Stimulated activated CD4-positive, alpha-beta T cell treated with anti-CD3 and anti-CD28 coated beads, Interleukin-4, amount 100 ng/mL, for 1 hour (primary cell): ENCODE measurements at places on chromosomes 12 and 14.

DNA sequence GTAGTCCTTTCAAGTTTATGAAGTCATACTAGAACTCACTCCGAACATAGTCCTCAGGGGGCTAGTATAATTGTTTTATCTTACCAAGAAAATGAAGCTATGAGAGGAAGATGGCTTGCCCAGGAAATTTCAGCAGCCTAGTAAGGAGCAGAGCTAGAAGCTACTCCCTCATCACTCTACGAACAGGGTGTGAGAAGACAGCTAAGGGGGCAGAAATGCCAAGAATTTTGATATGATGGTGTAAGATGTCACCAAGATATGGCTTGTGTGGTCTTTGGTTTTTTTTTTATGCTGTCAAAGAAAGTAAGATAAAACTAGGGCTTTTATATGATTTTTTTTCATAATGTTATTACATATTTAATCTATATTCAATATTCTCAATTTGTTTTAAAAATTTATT, 47.6 kb downstream of the PRICKLE1 start:
- DNase-seq: no peak

DNA sequence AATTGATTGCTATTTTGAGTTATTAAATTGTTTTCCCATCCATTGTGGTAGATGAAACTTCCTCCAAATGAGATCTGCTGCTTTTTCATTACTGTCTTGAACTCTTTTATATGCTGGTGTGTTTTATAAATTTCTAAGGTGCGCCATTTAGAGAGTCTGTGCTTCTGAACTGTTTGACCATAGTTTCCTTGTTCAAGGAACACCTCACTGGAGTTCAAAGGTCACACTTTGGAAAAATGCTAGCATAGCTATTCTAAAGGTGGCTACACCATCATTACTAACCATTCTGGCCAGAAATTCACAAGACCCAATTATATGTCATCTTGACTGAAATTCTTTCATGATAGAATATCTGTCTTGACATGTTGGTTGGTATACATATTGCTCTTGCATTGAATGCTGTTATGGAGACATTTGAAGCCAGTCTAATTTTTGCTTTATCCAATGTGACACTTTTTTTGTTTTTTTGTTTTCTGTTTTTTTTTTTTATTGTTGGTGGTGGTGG, 269.5 kb downstream of the PAWR start:
- no peak for DNase-seq

GRCh38 chr12:96323906-96324305, 76.3 kb downstream of the CDK17 start:
- no peak for DNase-seq

DNA sequence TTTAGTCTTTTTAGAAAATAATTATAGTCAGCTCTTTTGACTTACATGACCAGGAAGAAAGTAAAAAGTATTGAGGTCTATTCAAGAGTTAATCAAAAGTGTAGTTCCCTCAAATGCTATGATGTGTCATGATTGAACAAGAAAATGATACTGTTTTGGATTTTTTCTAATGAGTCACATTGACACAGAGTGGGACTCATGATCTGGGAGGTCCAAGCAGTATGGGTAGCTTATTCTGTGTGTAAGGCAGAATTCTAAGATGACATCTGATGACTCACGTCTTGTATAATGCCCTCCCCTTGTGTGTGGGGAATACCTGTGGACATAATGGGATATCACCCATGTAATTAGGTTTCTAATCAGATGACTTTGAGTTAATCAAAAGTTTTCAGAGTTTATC, 178.1 kb upstream of the DDHD1 start:
- DNase-seq: no peak

DNA sequence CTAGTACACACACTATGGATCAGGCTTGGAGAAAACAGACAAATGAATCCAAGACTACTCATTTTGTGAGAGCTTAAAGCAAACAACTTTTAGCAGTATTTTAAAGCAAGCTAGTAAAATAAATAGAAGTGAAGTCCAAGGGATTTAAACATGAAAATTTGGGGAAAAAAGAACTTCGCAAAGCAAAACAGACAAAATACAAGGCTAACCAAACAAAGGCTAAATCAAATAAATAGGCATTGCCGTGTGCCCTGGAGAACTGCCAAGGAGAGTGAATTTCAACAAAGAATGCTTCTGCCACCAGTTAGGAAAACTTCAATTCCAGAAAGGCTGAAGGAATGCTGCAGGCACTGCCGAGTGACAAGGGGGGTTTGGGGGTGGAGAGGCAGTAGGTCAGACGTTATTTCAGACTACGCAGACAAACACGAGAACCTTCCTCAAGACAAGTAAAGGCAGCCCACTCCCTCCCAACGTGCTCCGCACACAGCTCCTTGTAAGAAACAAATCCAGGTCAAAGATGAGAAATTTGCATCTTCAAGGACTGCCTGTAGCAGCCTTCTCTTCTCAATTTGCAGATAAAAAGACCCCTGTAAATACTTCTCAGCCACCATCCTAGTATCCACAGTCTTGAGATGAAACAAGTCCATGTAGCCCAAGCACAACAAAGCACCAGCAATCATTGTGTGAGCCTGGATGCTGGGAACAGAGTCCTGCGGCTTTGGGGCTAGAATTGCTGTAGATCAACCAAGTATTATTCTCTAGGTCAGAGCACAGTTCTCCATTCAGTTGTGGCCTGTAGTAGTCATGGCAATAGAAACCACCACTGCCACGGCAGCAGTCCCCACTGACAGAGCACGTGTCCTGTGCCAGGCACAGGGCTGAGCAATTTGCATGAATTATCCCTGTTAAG, 43.3 kb downstream of the EFCAB11 start:
- DNase-seq: no peak

GRCh38 chr12:105552056-105552455, 221.6 kb downstream of the C12orf75 start:
- DNase-seq: no peak

- no peak for DNase-seq
These were observed 305.0 kb upstream of the DIO3 start for GRCh38 chr14:101256266-101256665.

DNA sequence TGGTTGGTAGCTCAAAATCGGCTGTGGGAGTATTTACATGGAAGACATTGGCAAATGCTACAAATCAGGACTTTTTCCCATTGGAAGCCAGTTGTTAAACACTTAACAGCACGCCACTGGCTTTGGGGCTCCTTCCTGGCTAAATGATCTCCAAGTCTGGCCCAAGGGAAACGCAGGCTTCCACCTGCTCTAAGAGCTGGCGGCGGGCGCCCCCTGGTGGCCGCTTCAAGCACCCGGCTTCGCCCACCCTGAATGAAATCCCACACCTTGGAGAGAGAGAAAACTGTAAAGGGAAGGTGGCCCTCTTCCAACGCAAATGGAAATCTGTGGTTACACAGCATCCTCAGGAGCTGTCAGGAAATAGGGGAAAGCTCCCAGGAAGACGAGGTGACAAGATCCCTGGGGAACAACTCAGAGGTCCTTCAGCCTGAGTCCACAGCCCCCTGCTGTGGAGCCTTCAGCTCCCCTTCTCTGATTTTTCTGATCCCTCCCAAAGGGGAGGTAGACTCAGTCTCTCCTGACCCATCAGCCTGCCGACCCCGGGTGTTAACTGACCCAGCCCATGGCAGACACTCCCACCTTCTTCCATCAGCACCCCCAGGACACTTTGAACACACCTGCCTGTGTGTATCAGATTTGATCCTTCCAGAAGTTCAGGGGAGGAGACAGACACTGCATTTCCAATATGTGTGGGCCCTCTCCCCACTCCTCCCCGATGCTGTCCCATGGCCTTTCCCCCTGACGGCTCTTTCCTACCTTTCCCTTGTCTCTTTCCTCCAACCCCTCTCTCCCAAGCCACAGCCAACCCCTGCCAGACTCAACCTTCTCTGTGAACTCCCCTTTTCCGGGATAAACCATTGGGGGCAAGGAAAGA, 15.4 kb downstream of the SELPLG start:
- DNase-seq: peak; percentile 79

DNA sequence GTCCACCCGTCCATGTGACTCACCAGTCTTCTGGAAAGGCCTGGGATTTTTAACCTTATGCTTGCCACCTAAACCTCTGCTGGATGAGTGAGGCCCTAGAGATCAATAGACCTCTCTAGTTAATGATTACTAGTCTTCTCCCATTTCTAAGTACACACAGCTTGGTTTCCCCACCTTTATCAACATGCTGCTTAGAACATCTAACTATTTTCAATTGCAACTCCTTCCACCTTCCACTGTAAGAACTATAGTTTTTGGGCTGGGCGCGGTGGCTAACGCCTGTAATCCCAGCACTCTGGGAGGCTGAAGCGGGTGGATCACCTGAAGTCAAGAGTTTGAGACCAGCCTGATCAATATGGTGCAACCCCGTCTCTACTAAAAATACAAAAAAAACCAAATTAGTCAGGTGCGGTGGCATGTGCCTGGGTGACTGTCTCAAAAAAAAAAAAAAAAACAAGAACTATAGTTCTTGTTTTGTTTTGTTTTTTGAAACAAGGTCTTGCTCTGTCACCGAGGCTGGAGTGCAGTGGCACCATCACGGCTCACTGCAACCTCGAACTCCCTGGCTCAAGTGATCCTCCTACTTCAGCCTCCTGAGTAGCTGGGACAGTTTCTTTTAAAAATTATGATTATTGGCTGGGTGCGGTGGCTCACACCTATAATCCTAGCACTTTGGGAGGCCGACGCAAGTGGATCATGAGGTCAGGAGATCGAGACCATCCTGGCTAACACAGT, 18.7 kb upstream of the MDM2 start:
- DNase-seq: no peak

- no peak for DNase-seq
These were observed 17.8 kb downstream of the ACSS3 start for GRCh38 chr12:81095501-81096232.

GRCh38 chr12:97784904-97785303, 322.3 kb downstream of the RMST start:
- DNase-seq: no peak

- no peak for DNase-seq
These were observed 43.3 kb downstream of the OTOGL start for GRCh38 chr12:80142640-80143039.

DNA sequence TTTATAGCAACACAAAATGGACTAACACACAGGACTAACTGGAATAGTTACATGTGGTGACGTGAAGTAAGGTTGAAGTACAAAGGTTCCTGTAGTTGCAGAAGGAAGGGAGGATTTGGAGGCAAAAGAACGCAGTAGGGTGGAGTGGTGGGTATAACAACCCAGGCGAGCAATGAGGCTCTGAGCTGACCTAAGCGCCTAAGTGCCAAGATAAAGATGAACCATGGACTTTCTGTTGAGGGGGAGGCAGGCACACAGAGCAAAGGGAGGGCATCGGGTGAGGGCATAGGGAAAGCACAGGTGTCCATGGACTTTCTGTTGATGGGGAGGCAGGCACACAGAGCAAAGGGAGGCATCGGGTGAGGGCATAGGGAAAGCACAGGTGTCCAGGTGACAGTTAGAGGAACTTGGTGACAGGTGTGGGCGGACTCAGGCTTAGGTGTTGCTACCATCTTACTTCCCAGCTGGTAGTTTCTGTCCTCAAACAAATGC, 15.2 kb downstream of the SCNN1A start:
- no peak for DNase-seq

GRCh38 chr14:61346221-61346620, 24.8 kb downstream of the PRKCH start:
- no peak for DNase-seq

DNA sequence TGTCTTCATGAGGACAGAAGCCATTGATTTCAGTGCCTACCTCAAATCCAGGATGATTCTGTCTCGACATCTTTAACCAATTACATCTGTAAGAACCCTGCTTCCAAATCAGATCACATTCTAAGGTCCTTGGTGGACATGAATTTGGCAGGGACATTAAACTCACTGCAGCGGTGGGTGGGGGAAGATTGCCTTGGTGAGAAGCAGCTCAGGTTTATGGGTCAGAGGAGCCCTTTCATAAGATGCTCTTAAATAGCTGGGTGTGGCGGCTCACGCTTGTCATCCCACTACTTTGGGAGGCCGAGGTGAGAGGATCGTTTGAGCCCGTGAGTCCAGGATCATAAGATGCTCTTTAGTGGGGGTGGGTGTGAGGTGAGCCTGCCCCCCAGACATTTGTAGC, 42.9 kb downstream of the ELK3 start:
- no peak for DNase-seq

- DNase-seq: no peak
These were observed 83.4 kb downstream of the AKAP6 start for GRCh38 chr14:32412532-32412931.

DNA sequence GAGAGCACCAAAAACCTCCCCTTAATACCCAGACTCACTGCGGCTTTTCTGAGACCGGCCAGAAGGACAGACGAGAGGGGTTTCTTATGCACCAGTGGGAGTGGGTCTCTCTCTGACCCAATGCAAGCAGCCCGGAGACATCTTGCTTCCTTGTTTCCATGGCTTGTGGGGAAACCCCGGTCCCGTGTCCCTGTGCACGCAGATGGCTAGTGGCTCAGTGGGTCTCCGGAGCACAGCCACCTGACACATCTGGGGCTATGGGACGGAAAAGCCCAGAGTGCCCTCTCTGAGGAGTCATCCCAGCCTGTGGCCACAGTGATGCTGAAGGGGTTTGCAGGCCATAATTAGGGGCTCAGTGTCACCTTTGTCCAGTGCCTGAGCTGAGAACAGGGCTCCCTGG, 197.6 kb downstream of the PHETA1 start:
- no peak for DNase-seq

GRCh38 chr12:3367750-3368444, 123.1 kb upstream of the PRMT8 start:
- DNase-seq: no peak

DNA sequence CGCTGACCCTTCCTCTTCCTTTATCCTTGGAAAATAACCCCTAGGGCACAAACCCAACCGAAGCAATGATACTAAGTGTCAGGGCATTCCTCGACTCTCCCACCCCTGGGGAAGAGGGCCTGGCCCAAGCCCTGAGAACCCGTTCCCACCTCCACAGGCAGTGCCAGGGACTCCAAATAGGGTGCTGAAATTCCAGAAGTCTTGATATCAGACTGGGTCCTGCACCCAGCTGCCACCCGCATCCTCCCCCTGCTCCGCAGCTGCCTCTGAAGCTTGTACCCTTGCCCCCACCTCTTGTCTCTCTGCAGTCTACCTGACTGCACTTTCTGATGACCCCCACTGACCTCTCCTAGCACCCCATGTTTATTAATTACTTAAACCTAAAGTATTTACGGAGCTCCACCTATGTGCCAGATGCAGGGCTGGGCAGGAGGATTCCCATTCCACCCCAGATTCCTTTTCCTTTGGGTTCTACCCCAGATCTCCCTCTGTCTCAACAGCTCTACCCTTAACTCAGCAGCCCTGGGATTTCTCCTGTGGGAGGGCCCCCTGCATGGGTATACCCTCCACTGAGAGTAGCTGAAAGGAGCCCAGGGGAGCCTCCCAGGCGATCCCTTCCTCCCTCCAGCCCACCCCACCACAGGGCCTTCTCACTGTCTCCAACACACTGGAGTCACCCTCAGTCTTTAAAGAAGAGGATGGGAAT, 4.1 kb upstream of the KRT18 start:
- DNase-seq: no peak

GRCh38 chr12:87382959-87383566, 646.1 kb downstream of the C12orf50 start:
- DNase-seq: no peak

DNA sequence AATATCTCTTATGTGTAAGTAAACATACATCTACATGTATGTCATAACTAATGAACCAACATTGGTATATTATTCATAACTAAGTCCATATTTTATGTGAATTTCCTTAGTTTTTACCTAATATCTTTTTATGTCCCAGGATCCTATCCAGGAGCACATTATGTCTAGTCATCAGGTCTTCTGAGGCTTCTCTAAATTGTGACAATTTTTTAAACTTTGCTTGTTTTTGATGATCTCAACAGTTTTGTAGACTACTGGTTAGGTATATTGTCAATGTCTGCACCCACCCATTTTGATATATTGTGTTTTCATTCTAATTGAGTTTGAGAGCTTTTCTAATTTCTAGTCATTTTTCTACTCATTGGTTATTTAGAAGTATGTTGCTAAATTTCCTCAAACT, 288.2 kb upstream of the DIO3 start:
- DNase-seq: no peak
